Activated T-helper 9 cell treated with anti-CD3 and anti-CD28 coated beads, Interleukin-2, amount 50 U/mL, for 16 hours (primary cell): ENCODE measurements at places on chromosomes 4 and X.

DNA sequence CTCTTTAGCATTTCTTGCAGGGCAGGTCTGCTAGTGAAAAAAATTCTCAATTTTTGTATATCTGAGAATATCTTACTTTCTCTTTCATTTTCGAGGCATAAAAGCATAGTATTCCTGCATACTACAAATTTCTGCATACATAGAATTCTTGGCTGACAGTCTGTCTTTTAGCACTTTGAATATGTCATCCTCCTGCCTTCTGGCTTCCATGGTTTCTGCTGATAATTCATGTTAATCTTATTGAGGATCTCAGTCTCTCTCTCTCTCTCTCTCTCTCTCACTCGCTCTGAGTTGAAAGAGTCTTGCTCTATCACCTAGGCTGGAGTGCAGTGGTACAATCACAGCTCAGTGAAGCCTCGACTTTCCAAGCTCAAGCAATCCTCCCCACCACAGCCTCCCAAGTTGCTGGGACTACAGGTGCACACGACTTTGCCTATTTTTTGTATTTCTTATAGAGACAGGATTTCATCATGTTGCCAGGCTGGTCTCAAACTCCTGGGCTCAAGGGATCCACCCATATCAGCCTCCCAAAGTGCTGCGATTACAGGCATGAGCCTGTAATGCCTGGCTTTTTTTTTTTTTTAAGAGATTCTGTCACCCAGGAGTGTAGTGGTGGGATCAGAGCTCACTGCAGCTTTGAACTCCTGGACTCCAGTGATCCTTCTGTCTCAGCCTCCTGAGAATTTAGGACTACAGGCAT, 161.3 kb downstream of the FNIP2 start:
- no peak for DNase-seq

DNA sequence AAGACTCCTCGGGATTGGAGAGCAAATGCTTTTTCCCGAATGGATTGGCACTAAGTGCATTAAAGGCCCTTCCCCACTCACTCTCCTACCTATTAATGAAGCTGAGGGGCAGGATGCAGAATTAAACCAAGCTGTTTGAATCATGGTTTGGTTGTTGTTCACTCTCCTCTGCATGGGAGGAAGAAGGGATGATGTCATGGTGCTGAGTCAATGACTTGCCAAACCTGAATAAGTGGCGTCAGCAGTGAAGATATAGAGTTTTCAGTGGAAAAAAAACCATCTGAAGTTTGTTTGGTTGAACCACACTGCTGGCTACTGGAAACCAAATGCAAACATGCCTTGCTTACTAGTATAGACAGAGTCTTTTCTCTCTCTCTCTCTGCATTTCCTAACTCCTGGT, 19.8 kb upstream of the ZXDA start:
- DNase-seq, result no peak

GRCh38 chrX:133444196-133444595, 28.9 kb upstream of the GPC4 start:
- no peak for DNase-seq

GRCh38 chrX:119622356-119623232, 16.4 kb upstream of the NKRF start:
- no peak for DNase-seq

GRCh38 chr4:177907736-177908424, 465.6 kb upstream of the AGA start:
- DNase-seq, result no peak

GRCh38 chrX:118510111-118510510, 14.5 kb downstream of the DOCK11 start:
- no peak for DNase-seq

DNA sequence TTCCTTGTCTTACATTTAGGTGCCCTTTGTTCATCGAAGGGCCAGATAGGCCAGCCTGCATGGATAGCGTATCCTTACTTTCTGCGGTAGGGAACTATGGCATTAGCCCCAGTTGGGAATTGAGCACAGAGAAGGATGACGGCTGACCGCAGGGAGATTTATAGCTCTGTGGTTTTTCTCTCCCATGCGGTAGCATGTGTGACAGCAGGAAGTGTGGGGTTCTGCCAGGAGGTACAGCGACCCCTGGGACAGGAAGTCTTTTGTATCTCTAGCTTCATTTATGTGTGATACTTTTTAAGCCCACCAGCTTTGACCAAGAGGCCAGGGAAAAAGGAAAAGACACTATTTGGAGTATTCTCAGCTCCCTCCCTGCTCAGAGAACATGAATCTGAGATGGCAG, 33.1 kb downstream of the GAB3 start:
- no peak for DNase-seq

- DNase-seq, result no peak
Measured at GRCh38 chr4:118343501-118343900, 9.3 kb downstream of the PRSS12 start.

DNA sequence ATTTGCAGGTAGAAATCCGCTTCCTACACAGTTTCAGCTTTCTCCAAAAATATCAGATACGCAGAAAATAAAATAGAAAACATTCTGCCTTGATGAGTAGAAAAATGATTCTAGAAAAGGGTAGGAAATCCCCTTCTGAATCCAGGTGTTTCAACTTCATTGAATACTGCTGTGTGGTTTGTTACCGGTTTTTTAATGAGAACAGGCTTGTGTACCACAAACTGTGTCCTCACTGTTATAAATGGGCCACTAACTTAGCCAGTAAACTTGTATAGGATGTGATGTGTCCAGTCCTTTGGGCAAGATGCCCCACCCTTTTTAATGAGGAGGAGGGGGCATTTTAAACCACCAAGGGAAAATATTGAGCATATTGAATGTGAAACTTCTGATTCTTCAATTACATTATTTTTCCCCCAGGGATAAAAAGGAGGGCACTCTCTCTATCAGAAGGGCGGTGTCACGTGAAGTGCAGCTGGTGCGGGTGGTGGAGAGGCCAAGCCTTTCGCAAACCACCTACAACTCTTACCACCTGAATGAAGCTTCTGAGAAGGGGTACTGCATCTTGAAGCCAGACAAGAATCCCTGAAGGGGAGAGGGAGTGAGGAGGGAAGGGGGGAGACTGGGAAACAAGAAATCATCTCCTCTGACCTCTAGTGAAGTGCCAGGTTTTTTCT, 4.5 kb downstream of the CXXC4 start:
- DNase-seq, result no peak

- DNase-seq, result no peak
Measured at GRCh38 chrX:97692575-97692974, 808.9 kb downstream of the RPA4 start.

DNA sequence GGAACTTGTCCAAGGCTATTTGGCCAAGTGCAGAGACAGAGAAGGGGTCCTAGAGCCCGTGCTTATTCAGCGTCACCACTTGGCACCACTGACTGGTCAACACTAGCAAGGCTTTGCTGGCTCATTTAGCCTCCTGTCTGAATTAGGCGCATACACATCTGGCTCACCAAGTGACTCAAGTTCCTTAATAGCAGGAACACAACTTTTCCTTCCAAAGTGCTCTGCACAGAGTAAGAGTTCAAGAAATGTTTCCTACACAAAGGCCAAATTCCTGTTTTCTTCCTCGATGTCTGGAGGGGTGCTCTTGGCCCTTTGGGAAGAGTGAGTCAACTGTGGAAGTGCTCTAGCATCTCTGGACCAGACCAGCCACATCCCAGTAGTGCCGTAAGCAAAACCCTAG, 26.8 kb upstream of the CENPU start:
- DNase-seq, result no peak

DNA sequence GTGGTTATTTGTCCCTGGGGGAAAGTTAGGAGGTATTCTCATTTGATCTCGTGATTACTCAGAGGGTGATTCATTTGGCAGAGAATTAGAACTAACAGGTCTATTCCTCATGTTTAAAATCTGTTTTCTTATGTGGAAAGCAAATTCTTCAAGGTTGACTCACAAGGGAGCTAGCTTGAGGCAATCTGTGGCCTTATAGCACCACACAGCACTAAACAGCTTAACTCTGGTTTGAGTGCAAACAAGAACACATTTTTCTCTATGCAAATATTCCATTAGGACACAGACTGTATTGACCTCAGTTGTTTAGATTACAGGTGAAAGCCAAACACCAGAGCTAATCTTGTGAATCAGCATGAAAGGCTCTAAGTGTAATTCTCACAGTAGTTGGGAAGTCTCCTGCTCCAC, 694.4 kb upstream of the POU3F4 start:
- no peak for DNase-seq

GRCh38 chr4:32748498-32748897, 2028.3 kb downstream of the PCDH7 start:
- DNase-seq, result no peak

DNA sequence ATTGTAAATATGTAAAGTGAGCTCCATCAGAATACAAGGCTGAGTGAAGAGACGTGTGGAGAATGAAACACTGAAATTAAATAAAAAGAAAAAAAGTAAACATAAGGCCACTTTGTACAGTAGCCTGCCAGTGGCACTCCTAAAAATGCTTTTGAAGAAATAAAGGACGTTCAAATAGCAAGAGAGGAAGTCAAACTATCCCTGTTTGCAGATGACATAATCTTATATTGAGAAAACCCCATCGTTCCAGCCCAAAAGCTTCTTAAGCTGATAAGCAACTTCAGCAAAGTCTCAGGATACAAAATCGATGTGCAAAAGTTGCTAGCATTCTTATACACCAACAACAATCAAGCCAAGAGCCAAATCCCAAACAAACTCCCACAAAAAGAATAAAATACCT, 24.2 kb downstream of the RASSF6 start:
- no peak for DNase-seq

DNA sequence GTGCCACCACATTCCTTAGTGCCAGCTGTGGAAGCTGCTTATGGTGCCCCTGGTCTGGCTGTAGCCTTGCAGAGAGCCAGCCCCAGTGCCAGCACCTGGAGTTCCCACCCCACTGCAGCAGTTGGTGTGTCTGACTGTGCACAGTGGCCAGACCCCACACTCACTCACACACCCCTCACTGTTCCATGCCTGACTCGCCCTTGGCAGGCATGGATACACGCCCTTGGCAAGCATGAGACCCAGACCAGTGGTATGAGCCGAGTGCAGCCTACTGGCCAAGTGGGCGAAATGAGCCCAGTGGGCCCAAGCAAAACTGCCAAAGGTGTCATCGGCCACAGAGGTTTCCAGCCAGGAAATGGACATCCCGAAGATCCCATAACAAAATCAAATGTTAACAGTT, 27.4 kb downstream of the NAA11 start:
- DNase-seq, result no peak

DNA sequence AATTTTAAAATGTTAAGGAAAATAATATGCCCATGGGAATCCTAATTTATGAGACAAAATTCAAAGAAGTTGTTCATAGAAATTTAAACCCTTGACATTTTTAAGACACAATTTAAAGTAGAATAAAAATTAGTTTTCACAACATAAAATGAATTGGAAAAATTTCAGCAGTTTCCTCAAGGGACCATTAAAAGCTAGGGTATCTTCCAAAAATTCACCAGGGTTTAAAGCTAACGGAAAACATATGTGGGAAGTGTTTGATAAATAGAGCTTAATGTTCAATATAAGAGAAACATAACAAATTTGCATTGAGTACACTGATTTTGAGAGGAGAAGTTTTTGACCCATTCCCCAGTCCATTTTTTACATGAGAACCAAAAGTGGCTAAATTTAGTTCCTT, 228.9 kb upstream of the TTC29 start:
- DNase-seq, result no peak

DNA sequence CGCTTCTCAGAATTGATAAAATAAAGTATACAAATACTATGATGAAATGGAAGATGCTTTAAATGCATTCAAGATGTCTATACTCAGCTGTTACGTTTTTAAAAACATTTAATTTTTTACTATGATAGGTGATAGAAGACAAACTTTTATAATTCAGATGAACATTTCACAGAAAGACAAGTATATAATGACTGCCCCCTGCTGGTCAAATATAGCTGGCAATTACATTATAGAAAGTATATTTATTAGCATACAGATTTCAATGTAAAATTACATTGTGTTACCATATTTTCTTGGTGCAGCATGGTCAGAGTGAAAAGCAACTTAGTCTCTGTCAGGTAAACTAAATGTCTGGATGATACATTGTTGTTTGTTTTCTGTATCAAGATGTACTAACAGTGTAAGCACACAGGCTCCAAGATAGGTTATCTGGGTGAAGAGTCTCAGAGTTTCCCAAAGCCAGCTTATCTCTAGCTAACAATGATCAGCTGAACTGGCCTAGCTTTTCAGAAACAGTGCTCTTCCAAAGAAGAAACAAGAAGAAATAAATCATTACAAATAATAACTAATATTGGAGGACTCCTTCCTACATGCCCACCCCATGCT, 54.1 kb downstream of the SRPX start:
- DNase-seq, result no peak

DNA sequence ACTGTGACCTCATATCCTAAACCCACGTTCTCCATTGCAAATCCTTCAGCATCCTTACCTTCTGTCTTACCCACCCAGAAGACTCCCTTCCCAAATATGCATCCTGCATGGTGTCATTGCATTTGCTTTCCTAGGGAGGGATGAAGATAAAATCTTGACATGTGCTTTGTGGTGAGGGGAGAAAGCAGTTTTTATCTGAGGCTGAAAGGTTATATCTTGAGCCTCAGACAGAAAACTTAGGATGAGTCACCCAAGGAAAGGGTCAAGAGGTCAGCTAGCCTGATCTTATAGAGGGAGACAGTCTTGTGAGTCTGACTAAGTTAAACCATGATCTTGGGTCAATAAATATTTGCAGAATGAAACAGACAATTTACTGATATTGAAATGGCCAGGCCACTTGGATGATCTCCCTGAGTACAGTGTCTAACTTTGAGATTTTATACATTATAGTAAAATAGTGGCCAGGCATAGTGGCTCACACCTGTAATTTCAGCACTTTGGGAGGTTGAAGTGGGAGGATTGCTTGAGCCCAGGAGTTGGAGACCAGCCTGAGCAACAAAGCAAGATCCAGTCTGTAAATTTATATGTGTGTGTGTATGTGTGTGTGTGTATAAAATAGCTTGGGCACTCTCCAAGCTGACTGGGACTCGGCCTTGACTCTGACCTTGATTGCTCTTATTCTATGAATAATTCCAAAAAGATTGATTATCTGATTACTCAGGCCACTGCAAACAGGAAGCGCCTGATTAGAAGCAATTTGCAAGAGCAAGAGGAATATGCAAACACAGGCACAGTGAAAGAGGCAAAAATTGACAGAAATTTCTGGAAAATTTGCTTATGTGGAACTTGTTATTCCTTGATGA, 15.4 kb upstream of the FAM9C start:
- DNase-seq, result no peak

- DNase-seq, result no peak
Measured at GRCh38 chrX:17299206-17299605, 75.8 kb upstream of the NHS start.

DNA sequence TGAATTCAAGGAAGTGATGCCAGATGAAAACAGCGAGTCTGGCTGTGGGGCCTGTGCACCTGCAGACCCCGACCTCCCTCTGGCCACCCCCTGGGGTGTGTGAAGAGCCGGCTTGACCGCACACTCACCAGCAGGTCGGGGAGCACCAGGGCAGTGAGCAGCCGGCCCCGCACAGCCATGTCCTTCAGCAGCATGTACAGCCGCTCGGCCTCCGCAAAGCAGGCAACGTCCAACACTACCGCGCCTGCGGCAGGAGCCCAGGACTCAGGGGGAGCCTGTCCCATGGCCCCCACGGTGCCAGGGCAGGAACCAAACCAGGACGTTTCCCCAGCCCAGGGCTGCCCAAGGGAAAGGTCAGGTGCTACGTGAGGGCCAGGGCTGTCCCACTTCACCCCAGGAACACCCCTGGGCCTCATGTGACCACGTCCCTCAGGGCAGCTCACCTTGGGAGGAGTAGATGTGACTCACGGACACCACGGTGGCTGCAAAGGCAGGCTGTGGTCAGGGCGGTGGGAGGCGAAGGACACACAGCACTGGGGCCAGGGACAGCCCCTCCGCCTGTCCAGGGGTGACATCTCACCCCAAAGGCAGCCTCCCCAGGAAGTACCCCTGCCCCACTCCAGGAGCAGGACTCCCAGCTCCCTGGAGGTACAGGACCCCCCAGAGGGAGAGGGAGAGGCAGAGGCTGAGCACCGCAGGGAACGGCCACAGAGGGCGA, 8.2 kb downstream of the DGKQ start:
- DNase-seq, result no peak
